Occipital lobe (tissue), 3 donors: ENCODE measurements at places on chromosomes 1 and 21. TPM values are rescaled to one million over a fixed set of nuclear protein-coding genes. Genes with fewer than 3 reads are reported as not detected.

The ADAMTS5 gene
- 1.4 TPM for total RNA-seq

The ZNF593OS gene
- total RNA-seq: not detected

The LMX1A gene
- not detected for total RNA-seq

The GPR161 gene
- total RNA-seq: 93.4 TPM

The SPRR2E gene
- total RNA-seq: not detected

The FGR gene
- 0.78 TPM for total RNA-seq
